ENCODE measurements at places on chromosomes 3 and 15.

DNA sequence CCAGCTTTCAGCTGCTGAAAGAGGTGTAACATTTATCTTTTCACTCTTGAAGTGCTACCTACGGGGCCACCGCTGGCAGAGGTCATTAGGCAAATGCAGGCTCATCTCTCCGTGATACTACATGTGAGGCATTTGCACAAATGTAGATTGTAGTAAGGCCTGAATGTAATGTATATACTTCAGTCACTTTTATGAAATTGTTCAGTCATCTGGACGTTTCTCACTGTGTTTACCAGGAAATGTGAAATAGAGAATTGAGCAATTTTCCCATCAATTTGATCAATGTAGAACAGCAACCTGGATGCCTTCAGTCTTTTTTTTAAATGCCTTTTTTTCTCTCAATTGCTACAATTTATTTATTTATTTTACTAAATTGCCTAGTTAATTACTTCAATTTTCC is 368.3 kb upstream of the AZI2 start:
- no peak for DNase-seq

GRCh38 chr3:132596816-132597433 is at the start of gene ACKR4:
Gene ACKR4, plus strand, starts transcription at chr3:132597270. Its CDS starts 3,128 bp downstream, at chr3:132600398.
- DNase-seq: no peak

DNA sequence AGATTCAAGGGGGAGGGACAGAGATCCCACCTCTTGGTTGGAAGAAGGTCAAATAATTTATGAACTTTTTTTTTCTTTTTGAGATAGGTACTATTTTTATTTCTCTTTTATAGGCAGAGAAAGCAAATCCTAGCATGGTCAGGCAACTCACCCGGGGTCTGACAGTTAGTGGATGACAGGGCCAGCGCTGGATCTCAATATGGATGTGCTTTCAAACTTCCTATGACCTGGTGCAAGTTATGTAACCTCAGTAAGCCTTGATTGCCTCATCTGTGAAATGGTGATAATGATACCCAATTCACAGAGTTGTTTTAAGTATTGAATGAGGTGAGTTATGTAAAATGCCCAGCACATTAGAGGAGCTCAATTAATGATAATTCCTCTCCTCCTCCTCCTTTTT is 86.8 kb upstream of the MEF2A start:
- DNase-seq: no peak

- no peak for DNase-seq
Observed at GRCh38 chr3:48950051-48950450, 31.4 kb downstream of the ARIH2 start.

- no peak for DNase-seq
Observed at GRCh38 chr3:53773021-53773436, 73.2 kb downstream of the CHDH start.

DNA sequence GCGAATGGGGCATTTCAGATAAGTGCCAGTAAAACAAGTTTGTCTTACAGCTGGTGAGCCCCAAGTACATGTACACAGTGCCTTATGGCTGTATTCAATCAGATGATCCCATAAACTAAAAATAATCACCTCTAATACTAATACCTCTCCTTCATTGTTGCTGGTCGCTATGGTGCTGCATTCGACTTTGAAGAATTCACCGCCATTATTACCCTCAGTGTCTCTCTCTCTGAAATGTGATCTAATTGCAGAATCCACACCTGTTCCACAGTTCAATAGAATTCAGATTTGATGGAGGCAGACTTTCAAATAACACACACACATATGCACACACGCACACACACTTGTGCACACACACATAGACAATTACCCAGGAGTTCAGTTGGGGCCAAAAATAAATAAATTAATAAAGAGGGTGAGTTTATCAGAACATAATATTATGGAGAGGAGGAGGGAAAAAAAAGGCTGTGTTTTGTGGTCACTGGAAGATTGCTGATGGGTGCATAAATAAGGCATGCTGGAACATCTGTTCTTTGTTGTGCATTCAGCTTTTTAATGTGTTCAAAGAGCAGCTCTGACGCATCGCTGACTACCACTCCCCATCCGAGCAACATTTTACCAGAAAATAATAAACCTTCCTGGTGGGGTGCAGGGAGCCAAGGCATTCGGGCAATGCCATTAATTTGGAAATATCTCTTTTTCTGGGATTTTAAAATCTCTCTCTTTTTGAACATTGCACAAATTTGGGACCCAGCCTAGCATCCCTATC is 235.7 kb downstream of the SATB1 start:
- DNase-seq: no peak

GRCh38 chr3:115224687-115225086 is 77.6 kb upstream of the ZBTB20 start:
- no peak for DNase-seq

DNA sequence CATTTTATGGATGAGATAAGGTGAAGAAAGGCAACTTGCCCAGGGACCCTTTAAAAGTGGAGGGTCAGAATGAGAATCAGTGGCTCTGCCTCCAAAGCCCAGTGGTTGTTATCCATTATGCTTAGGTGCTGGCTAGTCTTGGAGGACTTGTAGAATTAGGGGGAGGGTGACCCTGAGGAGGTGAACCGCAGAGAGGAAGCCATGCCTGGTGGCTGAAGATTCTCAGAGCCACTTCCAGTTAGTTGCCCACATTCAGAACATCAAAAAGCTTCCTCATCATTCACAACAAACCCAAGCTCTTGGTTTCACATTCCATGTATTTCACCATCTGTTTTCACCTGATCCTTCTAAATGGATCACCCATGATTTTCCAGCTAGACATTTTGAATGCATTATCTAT is 11.2 kb downstream of the EBLN2 start:
- no peak for DNase-seq

GRCh38 chr15:56820333-56820732 is 87.0 kb upstream of the ZNF280D start:
- DNase-seq: no peak

DNA sequence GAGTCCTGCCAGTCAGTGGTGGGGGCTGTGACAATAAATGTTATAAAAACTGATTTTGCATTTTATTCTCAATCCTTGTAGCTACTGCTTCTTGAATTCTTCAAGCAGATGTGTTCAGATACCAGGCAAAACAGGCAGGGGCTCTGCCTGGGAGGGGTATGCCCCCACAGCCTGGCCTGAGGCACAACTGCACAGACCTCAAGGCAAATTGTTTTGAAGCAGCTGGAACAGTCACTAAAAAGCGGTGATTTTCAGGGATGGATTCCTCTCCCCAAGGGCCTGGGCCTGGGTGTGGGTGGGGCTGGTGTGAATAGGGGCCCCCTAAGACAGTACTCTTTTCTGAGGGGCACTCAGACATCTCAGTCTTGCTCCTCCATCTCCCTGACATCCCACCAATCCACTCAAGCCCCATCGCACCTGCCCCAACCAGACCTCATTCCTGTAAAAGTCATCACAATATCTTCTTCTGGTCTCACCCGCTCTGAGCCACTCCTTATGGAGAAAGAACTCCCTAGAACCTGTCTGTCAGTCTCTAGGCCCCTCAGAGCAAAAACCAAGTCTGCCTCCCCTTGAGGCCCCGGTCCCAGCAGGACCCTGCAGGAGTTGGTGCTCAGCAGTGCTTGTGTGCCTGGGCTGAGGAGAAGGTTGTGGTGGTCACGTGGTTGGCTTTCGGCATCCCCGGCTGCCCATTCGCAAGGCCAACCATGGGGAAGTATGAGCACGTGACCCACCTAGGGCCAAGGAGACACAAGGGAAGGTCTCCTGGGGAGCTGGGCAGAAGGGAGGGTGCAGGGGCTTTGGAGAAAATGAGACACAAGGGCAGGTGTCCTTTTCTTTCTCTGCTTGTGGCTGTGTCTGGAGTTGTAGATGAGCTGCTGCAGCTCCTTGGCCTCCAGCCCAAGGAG is 2.9 kb upstream of the PSTPIP1 start:
- no peak for DNase-seq

DNA sequence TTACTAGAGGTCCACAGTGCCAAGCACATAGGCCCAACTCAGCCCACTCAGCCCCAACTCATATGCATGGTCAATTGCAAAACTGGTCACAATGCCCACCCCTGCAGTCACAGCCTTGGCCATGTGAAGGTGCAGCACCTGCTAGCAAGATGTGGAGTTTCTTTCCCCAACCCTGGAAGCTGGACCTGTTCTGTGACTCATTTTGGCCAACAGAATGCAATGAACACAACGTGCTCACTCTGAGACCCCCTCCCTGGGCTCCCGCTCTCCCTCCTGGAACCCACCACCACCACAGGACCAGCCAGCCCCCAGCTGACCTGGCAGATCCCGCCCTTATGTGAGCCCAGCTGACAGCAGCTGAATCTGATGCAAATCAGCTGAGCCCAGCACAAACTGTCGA is 34.4 kb downstream of the ALDH1L1 start:
- no peak for DNase-seq

GRCh38 chr3:43758592-43759225 is 68.0 kb downstream of the ABHD5 start:
- no peak for DNase-seq

- DNase-seq: no peak
Observed at GRCh38 chr15:94480289-94480834, 249.0 kb downstream of the MCTP2 start.

DNA sequence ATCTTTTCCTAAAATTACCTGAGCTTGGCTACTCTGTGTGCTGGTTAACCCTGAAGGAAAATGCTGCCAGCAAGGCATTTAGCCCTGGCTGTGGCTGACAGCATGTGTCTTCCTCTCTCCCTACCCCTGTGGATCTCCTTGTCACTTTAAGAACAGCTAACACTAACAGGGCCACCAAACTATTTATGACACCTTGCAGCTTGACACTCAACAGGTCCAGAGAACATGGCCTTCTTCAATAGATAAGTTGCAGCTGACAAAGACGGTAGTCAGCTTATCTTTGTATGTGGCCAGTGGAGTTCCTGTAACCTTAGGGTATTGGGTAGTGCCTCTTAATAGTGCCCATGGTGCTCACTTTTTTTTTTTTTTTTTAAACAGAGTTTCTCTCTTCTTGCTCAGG is 32.0 kb upstream of the COPB2 start:
- DNase-seq: no peak

DNA sequence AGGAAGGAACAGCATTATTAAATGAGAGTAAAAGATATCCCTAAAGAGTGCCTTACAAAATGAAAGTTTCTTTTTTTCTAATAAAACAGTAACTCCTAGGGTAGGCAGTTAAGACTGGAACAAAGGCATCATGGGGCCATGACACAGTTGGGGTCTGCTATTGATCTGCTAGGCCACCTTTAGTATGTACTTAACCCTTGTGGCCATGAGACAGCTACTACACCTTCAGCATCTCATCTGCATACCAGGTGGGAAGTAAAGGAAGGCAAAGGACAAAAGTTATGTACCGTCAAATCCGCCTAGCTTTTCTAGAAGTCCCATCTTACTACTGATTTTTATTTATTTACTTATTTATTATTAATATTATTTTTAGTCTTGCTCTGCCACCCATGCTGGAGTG is 93.8 kb upstream of the FHIT start:
- DNase-seq: no peak

- DNase-seq: no peak
Observed at GRCh38 chr3:61813636-61814035, 252.3 kb downstream of the PTPRG start.

GRCh38 chr15:43515741-43516140 is 1.7 kb upstream of the MAP1A start:
- no peak for DNase-seq

DNA sequence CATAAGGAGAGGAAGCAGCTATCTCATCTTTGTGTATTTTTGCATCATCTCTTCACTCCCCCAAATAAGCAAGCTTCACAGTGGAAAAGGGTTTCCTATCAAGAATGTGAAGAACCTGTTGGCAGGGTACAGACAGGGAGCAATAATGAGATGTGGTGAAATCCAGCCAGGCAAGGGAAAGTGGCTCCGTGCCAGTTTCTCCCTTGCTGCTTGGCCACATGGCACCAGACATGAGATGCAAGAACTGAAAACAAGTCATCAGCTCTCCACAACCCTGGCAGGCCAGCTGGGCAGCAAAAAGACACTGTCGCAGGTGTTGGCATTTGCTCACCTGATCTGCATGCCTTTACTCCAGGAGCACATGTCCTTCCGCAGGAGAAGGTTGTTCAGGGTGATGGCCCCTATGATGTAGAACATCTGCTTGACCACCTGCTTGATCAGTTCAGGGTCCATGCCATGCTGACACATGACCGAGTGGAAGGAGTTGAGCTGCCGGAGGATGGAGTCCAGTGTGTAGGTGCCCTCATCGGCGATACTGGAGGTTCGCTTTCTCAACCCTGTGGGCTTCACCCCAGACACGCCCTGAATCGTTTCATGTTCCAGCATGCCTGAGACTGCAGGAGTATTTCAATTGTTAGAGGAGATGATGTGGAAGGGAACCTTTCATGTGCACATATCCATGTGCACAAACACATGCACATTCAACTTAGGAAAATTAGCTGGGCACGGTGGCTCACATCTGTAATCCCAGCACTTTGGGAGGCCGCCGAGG is 23.3 kb upstream of the MYO5C start:
- DNase-seq: no peak

- DNase-seq: no peak
Observed at GRCh38 chr3:15264486-15264885, 58.4 kb downstream of the CAPN7 start.

- no peak for DNase-seq
Observed at GRCh38 chr3:173774294-173774693, 376.8 kb downstream of the NLGN1 start.

GRCh38 chr3:116388867-116389385 is 56.4 kb downstream of the LSAMP start:
- no peak for DNase-seq

GRCh38 chr3:10463533-10464434 is 41.6 kb downstream of the ATP2B2 start:
- DNase-seq: no peak

GRCh38 chr3:78757731-78758130 is 1010.1 kb downstream of the ROBO1 start:
- DNase-seq: no peak

DNA sequence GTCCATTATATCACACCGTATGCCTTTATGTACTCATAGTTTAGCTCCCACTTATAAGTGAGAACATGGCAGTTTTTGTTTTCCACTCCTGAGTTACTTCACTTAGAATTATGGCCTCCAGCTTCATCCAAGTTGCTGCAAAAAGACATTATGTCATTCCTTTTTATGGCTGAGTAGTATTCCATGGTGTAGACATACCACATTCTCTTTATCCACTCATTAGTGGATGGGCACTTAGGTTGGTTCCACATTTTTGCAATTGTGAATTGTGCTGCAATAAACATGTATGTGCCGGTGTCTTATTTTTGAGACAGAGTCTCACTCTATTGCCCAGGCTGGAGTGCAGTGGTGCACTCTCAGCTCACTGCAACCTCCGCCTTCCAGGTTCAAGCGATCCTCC is 74.1 kb upstream of the IQSEC1 start:
- no peak for DNase-seq

- no peak for DNase-seq
Observed at GRCh38 chr3:46899151-46900006, 21.9 kb downstream of the PTH1R start.

DNA sequence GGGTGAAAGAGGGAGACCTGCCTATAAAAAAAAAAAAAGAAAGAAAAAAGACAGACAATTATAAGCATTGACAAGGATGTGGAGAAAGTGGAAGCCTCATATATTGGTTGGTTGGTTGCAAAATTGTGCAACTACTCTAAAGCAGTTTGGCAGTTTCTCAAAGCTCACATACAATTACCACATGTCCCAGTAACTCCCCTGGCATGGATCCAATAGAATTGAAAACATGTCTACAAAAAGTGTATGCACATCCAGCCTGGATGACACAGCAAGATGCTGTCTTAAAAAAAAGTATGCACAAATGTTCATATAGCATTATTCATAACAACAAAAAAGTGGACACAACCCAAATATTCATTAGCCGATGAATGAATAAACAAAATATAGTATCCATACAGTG is 19.5 kb downstream of the SETMAR start:
- DNase-seq: no peak

- DNase-seq: no peak
Observed at GRCh38 chr3:14266361-14266760, 87.7 kb downstream of the LSM3 start.

Data from activated T-cell treated with anti-CD3 and anti-CD28 coated beads for 1 hour (primary cell).